RPMI7951 (cell line): ENCODE measurements at places on chromosomes 12 and 14. TPM values are rescaled to one million over a fixed set of nuclear protein-coding genes. Genes with fewer than 3 reads are reported as not detected.

DNA sequence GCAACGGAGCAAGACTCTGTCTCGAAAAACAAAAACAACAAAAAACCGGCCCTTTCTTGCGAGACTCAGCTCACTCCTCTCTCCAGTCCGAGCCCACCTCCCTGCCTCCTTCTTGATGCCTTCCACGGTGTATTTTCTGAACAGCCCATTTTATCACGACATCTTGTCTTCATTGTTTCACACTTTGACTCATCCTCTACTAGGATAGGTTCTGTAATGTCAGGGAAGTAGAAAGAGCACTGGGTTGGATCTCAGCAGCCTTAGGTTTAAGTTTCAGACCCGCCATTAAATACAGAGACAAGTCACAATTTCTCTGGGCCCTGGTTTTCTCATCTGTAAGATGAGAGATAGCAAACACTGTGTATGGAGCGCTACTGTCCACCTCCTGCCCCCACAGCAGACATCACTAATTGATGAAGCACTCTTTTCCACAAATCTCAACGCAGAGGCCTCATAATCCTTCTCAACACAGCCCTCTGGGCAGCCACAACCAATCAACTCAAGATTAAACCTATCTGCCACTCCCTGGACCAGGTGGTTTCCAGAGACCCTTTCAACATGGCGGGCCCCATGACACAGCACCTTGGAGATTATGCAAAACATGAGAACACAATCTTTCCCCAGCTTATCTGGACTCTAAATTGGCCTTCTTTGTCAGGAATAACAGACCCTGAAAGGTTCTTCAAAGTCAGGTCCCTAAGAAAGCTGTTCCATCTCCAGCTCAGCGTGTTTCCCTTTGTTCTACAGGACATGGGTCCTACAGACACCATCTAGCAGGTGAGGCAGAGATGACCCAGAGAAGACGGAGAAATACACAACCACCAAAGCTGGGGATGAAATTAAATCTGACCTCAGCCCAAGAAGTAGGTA, 35.6 kb downstream of the CCDC88C start:
- DNase-seq = no peak

DNA sequence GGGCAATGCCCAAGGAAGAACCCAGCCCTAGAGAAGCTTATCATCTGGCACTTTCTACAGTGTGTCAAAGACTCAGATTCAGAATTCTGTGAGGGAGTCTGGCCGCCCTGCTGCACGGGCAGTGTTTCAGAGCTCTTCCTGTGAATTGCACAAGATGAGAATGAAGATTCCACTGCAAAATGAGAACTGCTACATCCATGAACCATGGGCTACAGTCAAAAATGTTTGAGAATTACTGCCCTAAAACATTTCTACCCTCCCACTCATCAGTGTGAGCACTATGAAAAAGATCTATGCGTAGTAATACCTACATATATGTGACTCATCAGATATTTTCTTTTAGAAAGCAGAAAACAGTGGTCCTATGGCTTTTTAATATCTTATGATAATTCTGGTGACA, 104.0 kb downstream of the STAB2 start:
- no peak for DNase-seq

The MGP gene
- 5.9 and 7.9 TPM in 2 replicates for total RNA-seq

DNA sequence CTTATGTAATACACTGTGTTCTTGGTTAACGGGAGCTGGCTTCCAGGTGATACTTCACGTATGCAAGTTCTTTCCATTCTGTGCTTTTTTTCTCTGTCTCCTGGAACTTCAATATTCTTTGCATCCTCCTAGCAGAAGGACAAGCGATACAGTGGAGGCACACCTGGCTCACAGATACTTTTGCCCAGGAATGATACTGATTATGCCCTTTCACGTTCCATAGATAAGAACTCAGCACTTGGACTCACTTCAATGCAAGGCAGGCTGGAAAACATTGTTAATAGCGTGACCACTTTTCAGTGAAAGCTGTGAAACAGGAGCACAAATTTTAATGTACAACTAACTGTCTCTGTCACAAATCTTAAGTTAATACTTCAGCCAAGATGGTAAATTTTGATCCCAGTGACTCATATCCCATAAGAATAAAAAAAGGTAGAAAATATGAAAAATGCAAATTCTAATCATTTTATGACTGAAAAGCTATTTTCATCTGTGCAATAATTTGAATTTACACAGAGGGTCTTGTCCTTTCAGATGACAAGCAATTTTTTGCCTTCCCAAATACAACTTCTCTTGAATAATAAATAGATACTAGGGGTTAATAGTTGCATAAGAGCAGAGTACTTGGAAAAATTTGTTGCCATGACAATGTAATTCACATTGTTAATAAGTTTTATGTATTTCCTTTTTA, 919.0 kb downstream of the GALC start:
- no peak for DNase-seq

DNA sequence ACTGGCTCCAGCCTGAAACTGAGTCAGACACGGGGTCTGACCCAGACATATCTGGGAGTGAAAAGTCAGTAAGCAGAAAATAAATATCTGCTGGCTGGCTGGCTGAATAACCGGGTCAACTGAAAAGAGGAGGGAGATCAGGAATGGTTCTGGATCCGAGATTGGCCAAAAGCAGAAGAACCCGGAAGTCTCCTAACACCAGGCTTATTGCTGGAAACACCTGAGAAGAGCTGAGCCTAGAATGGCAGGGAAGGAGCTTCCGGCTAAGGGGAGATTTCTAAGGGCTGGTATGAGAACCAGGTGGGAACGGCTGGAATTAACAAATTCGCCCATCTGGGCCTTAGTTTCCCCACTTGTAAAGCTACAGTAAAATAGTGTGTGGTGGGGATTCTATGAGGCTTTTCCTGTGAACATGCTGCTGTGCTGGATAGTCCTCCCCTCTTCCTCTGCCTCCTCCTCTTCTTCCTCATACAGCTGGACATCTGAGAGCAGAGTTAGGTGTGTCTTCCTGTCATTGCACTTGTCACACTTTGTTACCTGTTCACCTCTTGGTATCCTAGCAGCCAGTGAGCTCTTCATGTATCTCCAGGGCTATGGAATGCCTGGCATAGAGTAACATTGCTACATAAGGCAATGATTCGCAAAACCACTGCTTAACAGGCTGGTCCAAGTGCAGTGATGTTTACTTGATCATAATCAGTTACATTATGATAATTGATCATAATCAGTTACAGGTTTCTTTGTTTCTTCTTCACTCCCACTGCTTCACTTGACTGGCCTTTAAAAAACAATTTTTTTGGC, 2.0 kb upstream of the SHMT2 start:
- no peak for DNase-seq

GRCh38 chr14:65095633-65096205, 6.6 kb downstream of the MAX start:
- peak; percentile 6 for DNase-seq

DNA sequence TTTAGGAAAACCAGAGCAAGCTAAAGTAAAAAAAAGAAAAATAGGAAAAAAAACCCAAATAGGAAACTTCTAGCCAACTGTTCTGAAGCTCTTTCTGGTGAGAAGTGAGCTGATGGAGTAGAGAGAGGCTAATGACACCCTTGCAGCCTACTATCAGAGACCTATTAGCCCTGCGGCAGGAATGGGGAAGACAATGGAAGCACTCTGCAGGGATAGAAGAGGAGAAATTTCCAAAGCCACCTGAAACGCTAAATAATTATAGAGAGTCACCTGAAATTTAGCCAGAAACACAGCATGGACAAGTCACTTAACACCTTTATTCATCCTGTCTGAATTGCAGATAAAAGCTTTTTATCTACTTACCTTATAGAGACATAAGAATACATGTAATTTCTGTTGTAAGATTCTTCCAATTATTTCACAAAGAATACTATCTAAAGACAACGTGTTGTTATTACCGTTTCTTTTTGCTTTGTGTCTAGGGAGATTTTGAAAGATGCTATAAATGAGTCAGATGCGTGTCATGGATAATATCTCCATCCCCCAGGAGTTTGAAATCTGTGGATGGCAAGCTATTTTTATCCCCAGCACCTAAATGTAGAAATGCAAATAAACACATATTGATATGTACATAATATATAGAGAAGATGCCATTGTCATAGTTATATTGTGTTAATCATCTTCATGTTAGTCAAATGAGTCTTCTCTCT, 138.6 kb downstream of the TPH2 start:
- DNase-seq = no peak

GRCh38 chr12:123546281-123546680, 12.8 kb upstream of the RILPL1 start:
- DNase-seq = peak; percentile 30

GRCh38 chr12:106248312-106248845, 559 bp upstream of the CKAP4 start:
- peak; percentile 70 for DNase-seq

DNA sequence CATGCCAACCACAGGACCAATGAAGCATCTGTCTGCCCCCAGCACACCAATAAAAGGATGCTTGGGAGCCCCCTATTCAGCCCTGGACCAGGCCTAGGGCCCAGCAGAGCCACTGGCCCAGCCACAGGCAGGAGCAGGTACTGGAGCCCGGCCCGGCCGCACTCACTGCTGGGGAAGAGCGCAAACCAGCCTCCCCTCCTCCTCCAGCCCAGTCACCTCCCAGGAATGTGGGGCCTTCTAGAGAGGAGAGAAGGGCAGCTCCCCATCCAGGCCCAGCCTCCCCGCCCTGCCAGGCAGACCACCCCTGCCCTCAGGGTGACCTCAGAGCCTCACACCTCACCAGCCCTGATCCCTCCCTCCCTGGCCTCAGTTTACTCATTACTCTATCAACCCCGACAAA, 56.2 kb downstream of the CCNK start:
- DNase-seq = peak; percentile 68

The TMEM119 gene
- total RNA-seq = 173 and 232 TPM in 2 replicates

DNA sequence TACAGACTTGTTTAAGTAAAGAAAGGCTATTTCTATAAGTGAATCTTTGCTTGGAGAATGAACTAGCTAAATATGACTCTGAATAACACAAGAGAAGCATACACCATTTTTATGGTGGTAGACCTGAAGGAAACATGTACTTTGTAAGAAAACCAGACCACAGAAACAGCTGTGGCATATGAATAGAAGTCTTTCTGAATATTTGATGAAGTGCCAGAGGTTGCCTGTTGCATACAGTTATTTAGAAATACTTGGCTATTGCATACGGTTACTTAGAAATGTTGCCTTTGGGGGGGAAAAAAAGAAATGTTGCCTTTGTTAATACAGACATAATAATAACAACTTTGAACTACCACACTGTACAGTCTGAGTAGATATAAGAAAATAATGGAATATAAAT, 16.8 kb upstream of the LEMD3 start:
- DNase-seq = peak; percentile 23

- DNase-seq = no peak
Observed at GRCh38 chr14:72793156-72793939, 100.6 kb downstream of the DPF3 start.

The KCNC2 gene
- not detected in 2 replicates for total RNA-seq

GRCh38 chr12:8698879-8699278, 1.1 kb downstream of the RIMKLB start:
- DNase-seq = no peak

The IL31 gene
- total RNA-seq = not detected in 2 replicates

The OTOGL gene
- 0.20 and 0.48 TPM in 2 replicates for total RNA-seq

DNA sequence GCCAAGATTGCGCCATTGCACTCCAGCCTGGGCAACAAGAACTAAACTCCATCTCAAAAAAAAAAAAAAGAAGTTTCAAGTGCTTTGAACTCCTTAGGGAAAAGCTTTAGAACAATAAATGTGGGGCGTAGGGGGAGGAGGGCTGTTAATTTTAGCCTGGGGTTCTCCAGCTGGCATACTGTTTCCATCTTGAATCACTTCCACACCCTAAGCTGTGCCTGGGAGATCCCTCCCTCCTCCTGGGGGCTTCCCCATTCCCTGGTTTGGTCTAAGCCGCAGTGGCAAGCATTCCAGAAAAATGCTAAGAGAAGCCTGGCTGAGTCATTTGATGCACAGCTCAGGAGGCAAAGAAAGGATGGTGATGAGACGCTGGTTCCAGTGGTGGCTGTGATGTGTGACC, 2.3 kb upstream of the ZNF384 start:
- peak; percentile 91 for DNase-seq

The DAO gene
- not detected in 2 replicates for total RNA-seq

- DNase-seq = peak; percentile 25
Observed at GRCh38 chr12:78674311-78675090, 190.1 kb upstream of the SYT1 start.

DNA sequence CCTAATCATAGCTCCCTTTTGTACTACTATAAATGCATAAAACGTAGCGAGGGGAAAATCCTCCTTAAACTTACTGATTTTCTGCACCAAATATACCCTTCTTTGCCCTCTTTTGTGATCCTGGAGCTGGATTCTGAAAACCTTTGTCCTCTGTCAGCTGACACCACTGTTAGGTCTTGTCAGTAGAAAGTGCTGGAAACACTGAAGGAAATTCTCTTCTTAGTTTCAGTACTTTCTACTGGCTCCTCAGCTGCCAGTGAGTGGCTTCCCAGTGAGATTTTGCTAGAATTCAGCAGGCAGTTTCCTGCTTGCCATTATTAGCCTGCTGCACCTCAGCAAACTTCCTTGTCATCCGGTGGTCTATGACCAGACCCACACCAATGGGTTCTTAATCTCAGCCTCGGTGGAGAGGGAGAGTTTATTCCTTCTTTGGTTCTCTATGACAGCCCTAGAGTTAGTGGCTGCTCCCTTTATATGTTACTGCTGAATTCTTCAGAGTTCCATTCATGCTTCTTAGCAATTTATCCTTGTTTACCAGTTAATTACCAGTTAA, 476.2 kb downstream of the FSCB start:
- DNase-seq = no peak

The KRT74 gene
- not detected in 2 replicates for total RNA-seq

GRCh38 chr14:68357777-68358176, 435.1 kb downstream of the ZFP36L1 start:
- no peak for DNase-seq

The FBLN5 gene
- under 0.01 TPM in 1 of 2 replicates, not detected in the other for total RNA-seq

GRCh38 chr12:61018571-61018970, 1241.6 kb upstream of the USP15 start:
- DNase-seq = no peak

The TMEM120B gene
- 2.9 and 3.4 TPM in 2 replicates for total RNA-seq

The BLTP3B gene
- 23.1 and 27.6 TPM in 2 replicates for total RNA-seq

- peak; percentile 47 for DNase-seq
Observed at GRCh38 chr14:35814371-35815005, 5.4 kb upstream of the RALGAPA1 start.

- no peak for DNase-seq
Observed at GRCh38 chr12:72535212-72535990, 263.2 kb downstream of the TRHDE start.

DNA sequence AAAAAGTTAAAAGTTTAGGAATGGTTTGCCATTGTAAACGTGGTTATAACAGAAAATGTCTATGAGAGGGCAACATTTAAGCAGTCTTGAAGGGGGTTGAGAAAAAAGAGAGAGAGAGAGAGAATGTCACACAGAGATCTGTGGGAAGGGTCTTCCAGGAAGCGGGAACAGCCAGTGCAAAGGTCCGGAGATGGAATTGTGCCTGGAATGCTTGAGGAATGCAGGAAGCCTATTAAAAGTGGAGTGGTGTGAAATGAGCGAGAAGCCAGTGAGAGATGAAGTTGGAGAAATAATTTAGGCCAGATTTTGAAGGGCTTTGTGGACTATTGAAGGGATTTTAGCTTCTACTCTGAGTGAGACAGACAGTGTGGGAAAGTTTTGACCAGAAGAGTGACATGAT, 406.8 kb upstream of the TBX3 start:
- no peak for DNase-seq

- no peak for DNase-seq
Observed at GRCh38 chr12:5723711-5724252, 221.3 kb downstream of the ANO2 start.

- DNase-seq = no peak
Observed at GRCh38 chr12:85569261-85569660, 266.9 kb downstream of the RASSF9 start.

The DACT1 gene
- total RNA-seq = 22.2 and 23.1 TPM in 2 replicates

The APPL2 gene
- 17.8 and 20.7 TPM in 2 replicates for total RNA-seq

The ZFC3H1 gene
- 7.7 and 12.0 TPM in 2 replicates for total RNA-seq
